ENCODE measurements at places on chromosomes 7 and 10.

DNA sequence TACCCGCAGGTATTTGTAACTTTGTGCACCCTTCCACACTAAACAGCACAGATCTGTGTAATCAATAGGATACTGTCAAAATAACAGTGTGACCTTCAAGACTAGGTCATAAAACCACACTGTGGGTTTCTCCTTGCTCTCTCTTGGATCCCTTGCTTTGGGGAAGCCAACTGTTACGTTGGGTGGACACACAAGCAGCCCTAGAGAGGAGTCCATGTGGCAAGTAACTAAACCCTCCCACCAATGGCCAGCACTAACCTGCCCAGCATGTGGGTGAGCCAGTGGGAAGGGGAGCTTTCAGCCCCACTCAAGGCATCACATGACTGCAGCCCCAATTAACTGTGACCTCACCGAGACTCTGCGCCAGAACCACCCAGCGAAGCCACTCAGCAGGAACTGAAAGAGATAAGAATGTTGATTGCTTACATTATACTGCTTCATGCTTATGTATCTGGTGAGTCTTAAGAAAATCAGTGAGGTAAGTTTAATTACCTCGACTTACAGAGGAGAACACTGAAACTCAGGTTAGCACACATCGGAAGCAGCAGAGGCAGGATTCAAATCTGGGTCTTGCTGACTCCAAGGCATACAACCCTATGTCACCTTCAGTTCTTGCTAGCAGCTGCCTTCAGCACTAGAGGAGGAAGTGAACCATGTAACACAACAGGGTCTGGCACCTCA is 9.4 kb upstream of the ZC3HAV1 start:
- no peak for DNase-seq

DNA sequence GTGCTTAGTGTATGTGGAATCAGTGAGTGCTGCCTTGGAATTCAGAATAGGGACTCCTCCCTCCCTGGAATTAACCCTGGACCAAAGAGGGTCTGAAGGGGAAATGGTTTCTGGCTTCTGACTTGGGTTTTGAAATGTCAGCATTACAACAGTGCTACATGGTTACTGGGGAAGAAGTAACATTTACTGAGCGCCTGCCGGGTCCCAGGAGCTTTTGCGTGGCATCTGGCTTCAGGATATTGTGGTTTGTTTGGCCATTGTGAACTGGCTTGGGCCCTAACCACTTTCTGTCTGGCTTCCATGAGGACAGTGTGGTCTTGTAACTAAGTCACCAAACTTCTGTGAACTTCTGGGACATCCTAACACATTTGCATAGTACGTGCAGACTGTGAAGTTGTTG is 21.3 kb downstream of the TSPAN15 start:
- DNase-seq: peak; percentile 21

DNA sequence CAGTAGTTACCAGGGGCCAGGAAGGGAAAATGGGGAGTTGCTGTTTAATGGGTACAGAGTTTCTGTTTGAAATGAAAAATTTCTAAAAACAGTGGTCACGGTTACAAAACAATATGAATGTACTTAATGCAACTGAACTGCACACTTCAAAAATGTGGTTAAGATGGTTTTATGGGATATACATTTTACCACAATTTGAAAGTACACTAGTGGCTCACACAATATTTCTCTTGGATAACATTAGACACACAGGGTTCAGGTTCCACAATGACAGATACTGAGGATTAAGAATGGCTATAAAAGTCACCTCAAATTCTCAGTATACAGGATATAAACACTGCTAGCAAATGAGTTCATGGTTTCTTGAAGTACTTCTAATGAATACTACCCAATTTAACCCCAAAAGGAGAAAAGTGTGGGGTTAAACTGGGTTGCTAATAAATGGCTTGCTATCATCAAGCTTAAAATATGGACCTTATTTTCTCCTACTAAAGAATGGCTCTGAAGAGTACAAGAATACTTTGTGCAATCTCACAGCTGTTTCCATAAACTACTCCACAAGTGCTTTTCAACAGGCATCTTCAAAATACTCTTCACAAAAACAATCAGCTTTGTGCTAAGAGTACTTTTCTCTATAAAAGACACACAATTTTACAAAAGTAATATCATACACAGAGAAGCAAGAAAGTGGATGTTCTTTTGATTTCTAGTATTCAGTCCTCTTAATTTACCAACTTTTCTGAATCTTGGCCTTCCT is 92.9 kb downstream of the SRPK2 start:
- no peak for DNase-seq

GRCh38 chr10:75974080-75974479 is 542.7 kb downstream of the LRMDA start:
- DNase-seq: no peak

GRCh38 chr7:99469381-99470065 is 3.2 kb upstream of the ZNF789 start:
- peak; percentile 25 for DNase-seq

GRCh38 chr7:46024263-46024916 is 103.3 kb upstream of the IGFBP3 start:
- DNase-seq: no peak

All from cardiac fibroblast (primary cell).